ENCODE measurements at places on chromosomes 7 and 10.

- no peak for DNase-seq
These were observed 96.8 kb downstream of the TCERG1L start for GRCh38 chr10:131214521-131215244.

DNA sequence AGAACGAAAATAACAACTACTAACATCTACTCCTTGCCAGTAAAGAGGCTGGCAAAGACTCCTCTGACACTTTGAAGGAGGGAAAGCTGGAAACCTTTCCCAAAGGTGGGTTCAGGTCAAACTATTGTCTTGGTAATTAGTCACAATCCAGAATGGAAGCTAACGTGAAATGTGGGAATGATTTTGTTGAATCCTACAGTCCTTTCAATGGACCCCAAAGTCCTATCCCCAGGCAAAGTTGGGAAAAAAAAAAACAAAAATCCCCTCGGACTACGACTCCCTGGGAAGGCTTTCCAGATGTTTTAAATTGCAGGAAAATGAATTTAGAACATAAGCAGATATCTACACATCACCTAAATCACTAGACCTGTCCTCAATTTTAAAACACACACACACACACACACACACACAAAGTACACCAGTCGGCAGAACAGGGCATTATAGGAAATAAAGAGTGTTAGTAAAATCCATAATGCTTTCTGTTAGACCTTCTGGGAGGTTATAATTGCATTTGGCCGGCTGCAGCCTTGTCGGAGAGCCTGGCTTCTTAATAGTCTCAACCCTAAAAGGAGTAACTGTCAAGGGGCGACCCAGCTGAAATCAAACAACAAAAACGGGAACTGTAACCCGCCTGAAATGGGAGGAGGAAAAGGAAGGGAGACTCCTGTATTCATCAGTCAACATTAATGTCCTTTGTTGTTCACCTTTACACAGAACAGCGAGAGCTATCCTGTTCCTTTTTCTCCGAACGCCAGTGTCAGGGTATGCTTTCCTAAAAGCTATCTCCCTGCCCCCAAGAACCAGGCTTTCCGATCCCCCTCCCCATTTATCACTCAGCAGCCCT lies 1.5 kb downstream of the DOCK4 start:
- DNase-seq, result no peak

DNA sequence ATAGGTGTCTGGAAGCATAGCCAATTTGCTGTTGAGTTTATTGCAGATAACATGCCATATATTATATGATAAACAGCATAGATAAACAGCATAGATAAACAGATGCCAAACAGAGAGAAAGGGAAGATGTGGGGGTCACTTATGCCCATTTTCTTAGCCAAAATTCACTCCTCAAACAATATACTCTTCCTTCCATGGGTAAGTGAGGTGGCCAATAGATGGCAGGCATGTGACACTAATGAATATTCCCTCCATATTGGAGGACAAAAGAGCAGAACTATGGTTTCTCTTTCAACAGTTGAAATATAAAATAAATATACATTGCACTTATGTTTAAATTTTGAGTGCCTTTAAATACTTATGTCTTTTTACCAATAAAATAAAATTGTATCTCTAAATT lies 1212.8 kb downstream of the REEP3 start:
- no peak for DNase-seq

GRCh38 chr7:138852469-138852868 lies 54.5 kb upstream of the ATP6V0A4 start:
- no peak for DNase-seq

- DNase-seq, result no peak
These were observed at the start of gene NPY for GRCh38 chr7:24283897-24284698. Gene NPY (plus strand): TSS chr7:24284190. CDS start chr7:24285241, 1,051 bp downstream.

DNA sequence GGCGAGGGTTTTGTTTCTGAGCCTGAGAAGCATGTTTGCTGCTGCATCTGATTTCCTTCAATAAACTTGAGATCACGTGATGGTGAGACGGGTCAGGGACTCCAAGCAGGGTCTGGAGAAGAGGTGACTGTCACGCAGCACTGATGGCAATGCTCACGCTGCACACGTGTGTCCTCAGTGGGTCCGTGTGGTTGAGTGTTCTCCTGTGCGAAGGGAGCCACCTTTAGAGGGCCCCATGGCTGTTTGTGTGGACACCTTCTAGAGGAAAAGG lies 100.4 kb downstream of the WDR37 start:
- no peak for DNase-seq

DNA sequence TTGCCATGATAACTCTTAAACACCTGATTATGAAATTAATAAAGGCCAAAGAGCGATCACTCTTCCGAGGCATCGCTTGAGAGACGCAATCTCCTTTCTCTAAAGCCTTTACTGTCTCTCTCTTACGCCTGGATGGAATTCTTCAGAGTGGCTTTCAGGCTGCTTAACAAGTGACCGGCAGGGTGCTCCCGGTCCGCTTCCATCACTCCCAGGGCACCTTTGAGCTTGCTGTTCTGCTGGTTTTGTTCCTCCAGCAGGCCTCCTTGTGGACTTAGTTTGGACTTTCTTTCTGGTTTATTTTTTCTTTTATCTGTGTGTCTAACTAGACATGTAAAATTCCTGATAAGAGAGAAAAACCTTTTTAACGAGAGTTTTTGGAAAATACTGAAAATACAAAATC lies 60.9 kb downstream of the MRPL32 start:
- no peak for DNase-seq

DNA sequence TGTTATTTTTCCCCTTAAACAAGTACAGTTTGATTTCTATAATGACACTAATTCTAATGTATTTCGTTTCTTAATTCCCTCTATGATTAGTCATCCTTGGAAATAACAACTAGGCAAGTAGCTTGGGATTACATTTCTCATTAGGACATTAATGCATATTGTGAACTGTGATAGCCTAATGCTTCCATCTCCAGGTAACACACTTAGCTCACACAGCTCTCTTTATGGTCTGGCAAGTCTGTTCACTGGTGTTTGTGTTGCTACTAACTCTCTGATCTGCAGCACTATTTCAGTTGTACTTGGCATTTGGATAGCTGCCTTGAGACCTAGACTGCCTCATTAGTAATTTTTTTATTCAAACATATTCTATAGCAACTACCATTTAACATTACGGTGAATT lies 853.2 kb downstream of the SORCS3 start:
- no peak for DNase-seq

- DNase-seq, result no peak
These were observed 64.4 kb downstream of the VSTM4 start for GRCh38 chr10:49050906-49051305.

DNA sequence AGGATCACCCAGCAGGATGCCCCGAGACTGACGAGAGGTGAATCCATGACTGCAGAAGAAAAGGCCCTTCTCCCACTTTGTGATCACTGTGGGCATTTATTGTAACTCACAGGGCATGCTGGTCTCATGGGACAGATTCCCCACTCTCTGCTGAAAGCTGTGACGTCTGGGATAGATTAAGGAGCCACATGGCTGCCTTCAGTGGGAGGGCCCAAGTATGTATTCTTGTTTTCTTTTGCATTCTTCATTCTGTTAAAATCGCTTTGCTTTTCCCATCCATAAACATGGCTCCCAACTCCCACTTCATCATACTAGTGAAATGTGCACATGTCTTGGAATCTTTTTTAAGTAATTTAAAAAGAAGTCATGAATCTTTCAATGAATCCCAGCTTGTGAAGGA lies 67.2 kb downstream of the FAM107B start:
- DNase-seq, result no peak

- no peak for DNase-seq
These were observed 690.7 kb upstream of the PCDH15 start for GRCh38 chr10:55491712-55492111.

- no peak for DNase-seq
These were observed 14.2 kb downstream of the GTF2IRD1 start for GRCh38 chr7:74467876-74468275.

DNA sequence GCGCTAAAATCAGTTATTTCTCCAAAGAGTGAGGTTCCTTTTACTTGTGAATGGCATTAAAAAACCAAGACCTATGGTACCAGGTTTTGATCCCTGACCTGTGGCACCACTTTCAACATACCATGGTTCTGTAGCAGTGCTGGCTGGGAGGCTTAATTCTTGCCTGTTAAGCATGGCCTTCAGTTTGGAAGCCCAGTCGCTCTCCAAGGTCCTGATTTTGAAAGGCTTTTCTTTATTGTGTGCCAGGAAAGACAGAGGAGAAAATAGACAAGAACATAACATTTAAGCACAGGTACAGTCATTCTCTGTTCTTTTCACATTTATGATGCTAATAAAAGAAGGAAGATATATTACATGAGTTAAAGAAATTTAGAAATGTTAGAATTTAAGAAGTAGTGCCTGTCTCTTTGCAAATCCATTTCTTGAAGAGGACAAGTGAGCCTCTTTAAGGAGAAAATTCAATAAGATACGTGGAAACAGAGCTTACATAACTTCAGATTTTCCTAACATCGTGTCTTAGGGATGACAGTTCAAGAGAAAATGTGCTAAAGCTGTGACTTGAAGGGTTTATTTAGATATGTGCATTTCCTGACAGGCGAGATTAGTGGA lies 357.6 kb downstream of the DPP6 start:
- no peak for DNase-seq

GRCh38 chr7:79461660-79462059 lies 8.2 kb upstream of the MAGI2 start:
- no peak for DNase-seq

DNA sequence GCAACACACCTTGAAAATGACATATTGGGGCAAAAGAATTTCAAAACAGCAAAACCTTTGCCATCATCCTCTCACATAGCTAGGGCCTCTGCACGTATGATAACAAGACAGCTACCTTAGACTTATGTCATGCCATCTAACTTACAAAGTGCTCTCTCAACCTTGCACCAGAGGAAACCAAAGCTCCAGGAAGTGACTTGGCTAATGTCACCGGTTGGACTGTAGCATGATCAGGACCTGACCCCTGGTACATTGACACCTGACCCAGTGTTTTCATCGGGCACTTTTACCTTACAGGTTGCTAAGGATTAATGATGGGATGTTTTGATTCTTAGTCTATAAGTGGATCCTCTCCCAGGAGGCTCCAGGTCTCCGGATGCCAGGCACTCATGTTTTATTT lies 529.8 kb upstream of the GALNT17 start:
- DNase-seq, result no peak

DNA sequence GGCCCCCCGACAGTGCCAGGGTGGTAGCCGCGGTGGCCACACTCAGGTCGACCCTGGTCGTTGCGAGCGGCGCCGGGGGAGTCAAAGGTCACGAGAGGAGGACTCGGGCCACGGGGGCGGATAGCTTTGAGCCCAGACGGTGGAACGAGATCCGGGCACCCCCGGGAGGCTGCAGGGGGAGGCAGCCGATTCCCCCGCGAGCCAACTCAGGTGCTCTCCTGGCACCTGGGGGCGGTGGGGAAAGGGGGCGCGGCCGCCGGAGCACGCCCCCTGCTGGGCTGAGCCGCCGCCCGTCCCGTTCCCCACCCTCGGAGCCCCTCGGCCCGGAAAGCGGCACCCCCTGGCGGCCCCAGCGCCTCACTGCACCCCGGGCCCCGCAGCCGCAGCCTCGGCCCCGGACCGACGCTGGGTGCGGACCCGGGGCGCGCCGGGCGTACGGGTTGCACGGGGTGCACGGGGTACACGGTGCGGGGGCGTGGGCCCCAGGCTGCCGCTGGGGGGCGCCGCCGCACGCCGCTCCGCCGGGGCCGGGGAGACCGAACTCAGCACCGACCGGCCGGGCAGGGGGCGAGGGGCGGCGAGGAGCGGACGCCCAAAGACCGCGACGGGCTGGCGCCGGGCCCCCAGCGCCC lies 521 bp upstream of the NYAP1 start:
- DNase-seq, result no peak

- DNase-seq, result no peak
These were observed 129.2 kb upstream of the SEC61G start for GRCh38 chr7:54888067-54888733.

DNA sequence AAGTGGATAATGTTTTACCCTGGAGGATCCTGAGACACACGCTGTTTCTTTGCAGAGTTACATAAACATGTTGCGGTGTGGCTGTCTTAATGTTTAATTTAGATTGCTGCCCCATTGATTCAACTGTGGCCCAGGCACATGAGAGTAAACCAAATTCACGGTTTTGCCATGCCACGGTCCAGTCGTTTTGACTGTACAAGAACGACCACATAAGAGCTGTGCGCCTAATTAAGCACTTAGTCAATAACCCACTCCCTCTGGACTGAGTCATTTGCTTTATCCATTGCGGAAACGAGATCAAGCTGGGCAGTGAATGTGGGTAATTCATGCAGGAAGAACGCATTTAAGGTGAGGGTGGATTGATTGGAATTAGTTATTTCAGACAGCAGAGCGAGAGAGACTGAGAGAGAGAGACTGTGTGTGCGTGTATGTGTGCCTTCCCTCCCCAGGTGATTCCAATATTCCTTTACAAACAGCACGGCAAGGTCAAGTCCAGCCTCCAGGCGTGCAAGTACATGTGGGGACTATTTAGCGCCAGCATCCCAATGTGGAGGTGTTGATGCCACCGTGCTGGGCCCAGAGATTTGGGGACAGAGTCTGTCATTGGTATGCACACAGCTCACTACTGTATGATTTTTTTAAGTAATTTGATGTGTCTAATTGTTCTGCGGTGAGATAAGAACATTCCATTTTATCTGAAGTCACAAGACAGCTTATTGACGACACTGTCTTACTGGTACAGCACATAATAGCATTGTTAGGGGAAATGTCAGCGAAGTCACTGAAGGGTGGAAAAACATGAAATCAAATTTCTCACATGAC lies 8.4 kb upstream of the TEX36 start:
- DNase-seq, result no peak

- no peak for DNase-seq
These were observed 59.7 kb upstream of the CCDC6 start for GRCh38 chr10:59965899-59966650.

DNA sequence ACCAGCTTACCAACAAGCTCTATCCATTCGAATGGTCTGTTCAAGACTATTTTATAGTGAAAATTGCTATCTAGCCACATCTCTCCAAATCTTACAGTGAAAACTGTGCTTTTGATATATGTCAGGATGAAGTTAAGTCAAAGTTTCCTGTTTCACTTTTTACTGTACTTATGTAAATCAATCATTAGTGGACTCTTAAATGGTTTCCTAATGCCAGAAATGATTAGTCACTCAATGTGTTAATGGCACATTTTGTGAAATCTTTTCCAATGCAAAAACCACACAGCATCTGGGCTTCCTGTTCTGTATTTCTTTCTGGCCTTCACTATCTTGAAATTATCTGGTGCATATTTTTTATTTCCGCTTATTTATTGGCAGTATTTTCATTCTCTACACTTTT lies 87.3 kb upstream of the STEAP1B start:
- no peak for DNase-seq

GRCh38 chr7:12067156-12067831 lies 143.8 kb upstream of the TMEM106B start:
- no peak for DNase-seq

GRCh38 chr7:116525298-116525912 lies 569 bp downstream of the CAV1 start:
- DNase-seq, result no peak

DNA sequence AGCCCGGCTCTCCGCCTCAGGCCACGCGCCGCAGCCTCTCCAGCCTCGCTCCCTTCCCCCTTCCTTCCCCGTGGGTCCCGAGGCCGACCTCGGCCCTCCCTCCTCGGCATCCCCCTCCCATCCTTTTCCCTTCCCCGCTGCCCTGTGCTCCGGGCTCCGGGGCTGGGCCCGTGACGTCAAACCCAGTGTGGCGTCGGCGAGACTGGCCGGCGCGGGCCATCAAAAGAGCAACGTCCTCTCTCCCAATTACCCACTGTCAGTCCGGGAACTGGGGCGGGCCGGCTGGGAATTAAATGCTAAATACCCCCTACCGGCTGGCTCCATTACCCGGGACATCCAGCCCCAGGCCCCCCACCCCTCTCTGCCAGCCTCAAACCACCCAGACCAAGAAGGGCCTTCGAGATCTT lies 2.6 kb upstream of the GATA3 start:
- no peak for DNase-seq

Measured in esophagus squamous epithelium (tissue), 5 donors.